BJ (cell line): ENCODE measurements at places on chromosomes 3 and 15.
A peak's percentile ranks its signal among the peaks of the same experiment; 100 is the strongest.

- no peak for DNase-seq
Observed at GRCh38 chr15:44163370-44163769, 31.7 kb downstream of the FRMD5 start.

DNA sequence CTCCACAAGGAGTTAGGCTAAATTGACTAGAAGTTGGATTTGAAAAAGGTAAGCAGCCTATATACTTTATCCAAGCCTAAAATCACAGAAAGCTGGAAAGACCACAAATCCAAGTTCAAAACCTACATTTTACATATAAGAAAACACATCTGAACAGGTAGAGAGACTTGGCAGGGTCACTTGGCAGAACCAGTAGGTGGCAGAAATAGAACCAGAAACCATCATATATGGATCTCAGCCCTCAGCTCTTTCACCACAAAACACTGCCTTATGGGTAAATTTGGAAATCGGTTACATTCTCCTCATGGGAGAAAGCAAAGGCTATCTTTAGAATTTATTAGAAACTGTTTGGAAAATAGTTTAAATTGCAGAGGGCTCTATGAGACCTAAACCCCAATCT lies 44.2 kb downstream of the MKRN2 start:
- no peak for DNase-seq

- DNase-seq: no peak
Observed at GRCh38 chr15:33581032-33581431, 270.3 kb downstream of the RYR3 start.

GRCh38 chr3:94611596-94611995 lies 548.7 kb downstream of the NSUN3 start:
- no peak for DNase-seq

GRCh38 chr3:47295322-47295721 lies 12.6 kb downstream of the KLHL18 start:
- no peak for DNase-seq

DNA sequence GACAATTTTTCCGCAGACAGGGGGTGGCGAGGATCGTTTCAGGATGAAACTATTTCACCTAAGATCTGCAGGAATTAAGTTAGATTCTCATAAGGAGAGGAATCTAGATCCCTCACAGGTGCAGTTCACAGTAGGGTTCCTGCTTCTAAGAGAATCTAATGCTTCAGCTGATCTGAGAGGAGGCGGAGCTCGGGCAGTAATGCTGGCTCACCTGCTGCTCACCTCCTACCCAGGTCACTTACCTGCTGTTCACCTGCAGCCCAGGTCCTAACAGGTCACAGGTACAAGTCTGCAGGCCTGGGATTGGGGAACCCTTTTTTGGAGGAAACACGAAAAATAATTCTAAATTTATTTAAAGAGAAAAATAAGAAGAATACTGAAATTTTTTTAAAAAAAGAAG lies 406.8 kb downstream of the MCTP2 start:
- DNase-seq: no peak

DNA sequence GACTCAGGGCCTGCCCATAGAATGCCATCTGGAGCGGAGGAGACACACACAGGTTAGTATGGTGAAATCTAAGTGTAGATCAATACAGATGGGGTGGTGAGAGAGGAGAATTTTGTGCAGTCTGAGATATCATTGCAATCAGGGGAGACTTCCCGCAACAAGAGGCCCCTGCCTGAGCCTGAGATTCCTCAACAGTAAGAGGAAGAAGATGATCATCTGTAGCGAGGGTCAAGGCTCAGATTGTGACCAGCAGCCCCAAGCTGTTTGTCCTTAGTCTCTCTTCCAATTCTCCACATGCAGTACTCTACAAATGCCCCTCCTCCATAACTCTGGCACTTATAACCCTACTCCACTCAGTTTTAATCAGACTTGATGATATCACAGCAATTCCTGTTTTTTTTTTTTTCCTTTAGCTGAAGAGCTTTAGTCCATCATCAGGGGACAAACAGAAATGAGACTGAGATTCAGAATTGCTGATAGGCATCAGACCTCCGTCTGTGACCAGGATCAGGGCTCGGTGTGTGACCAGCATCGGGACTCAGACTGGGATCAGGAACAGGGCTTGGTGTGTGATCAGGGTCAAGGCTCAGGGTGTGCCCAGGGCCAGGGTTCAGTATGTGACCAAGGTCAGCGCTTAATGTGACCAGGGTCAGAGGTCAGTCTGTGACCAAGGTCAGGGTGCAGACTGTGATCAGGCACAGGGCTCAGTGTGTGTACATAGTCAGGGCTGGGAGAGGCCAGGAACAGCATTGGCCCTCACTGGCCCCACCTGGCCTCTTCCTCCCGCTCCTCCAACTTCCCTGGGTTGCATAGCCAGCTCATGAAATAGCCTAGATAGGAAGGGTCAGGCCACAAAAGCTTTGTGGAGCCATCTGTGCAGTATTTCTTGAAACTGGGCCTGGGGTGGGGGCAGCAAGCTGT lies 14.1 kb downstream of the LOXL1 start:
- DNase-seq: no peak

- DNase-seq: no peak
Observed at GRCh38 chr15:40850576-40851112, 6.8 kb downstream of the SPINT1 start.

DNA sequence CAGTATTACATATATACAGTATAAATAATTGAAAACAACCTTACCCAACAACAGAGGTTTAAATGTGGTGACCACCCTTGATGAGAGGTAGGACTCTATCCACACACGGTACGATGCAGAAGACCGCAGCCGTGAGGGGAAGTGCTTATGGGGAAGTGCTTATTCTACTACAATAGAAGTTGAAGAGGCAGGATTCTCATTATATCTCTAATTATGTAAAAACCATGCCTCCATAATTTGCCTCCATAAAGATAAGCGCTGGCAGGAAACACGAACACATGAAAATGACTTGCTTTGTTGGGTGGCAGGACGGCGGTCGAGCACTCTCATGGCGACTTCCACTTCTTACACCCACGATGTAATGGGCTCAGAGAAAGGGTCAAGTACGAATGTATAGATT lies 7.2 kb upstream of the MUC13 start:
- no peak for DNase-seq

- no peak for DNase-seq
Observed at GRCh38 chr3:32347343-32348125, 44.1 kb upstream of the CMTM7 start.

DNA sequence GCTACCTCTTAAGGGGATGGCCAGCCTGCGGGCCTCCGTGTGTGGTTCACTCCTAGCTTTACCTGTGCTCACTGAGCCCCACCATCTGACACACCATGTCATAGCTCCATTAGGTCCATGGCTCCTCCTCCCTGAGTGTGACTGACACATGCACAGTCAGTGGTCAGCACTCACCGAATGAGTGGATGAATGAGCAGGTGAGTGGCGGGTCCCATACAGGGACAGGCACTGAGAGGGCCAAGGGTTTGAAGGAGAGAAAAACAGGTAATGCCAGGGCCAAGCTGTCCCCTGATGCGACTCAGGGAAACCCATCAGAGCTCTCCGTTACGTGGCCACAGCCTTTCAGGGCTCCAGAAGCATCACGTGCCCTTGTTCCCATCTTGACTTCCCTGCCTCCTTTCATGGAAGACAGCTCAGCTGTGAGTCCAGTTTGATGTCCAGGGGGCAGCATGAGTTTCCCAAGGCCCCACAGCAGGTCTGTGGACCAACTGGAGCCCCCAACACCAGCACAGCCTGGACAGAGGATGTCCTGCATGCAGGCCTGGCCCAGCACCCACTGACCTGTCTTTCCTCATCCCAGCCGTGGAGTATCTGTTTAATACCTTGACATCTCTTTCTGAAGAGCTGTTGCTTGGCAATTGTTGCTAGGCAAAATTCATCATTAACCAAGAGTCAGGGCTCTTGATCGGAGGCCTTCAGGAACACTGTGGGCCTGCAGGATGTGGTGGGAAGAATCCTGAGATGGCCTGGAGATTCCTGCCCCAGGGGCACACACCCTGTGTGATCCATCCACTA lies 84.4 kb downstream of the PLXNA1 start:
- DNase-seq: no peak

DNA sequence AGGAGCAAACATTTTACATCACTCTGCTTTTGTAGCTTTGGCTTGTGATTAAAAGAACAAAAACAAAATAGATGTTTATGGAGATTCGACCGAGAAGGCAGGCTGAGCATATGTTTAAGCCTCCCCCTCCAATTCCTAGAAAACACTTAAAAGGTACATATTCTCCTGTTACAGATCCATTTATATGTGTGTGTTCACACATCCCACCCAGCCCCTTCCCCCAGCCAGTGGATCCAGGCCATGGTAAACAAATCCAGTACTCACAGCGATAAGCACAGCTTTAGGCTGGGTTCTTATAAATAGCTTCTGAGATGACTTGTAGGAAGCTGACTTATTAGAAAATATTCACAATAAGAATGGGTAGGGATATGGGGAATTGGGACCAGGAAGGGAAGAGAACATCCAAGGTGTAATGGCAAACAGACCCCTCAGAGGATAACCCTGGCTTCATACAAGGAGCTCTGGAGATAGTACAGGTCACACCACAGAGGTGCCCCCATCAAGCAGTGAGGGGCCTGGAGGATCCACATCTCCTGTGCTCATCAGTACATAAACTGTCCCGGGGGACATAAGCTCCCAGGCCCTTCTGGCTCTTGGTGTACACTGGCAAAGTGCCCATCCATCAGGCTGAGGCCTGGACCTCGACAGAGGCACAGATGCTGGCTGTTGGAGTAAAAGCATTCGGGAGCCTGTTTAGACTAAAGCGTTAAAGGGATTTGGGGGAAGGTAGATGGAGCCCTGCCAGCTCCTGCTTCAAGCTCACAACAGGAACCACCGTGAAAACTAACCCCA lies 70.0 kb upstream of the UBE2E1 start:
- no peak for DNase-seq

- no peak for DNase-seq
Observed at GRCh38 chr3:65448120-65448519, 590.6 kb downstream of the MAGI1 start.

GRCh38 chr15:58159827-58160386 lies 21.7 kb downstream of the AQP9 start:
- no peak for DNase-seq

DNA sequence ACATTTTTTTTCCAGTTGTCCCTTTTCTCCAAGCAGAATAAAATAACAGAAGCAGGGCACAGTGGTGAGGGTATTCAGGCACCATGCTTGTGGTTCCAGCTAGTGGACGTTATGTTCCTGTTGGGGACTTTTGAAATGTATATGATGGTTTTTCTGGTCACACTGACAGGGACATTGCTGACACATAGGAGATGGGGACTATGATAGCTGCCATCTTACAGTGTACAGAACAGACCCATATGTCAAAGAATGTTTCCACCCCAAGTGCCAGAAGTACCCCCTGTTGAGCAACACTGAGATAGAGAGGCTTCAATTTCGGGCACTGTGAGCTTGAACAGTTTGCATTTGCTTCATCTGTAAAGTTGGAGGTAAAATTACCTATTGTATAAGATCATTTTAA lies 38.6 kb downstream of the MCTP2 start:
- no peak for DNase-seq

DNA sequence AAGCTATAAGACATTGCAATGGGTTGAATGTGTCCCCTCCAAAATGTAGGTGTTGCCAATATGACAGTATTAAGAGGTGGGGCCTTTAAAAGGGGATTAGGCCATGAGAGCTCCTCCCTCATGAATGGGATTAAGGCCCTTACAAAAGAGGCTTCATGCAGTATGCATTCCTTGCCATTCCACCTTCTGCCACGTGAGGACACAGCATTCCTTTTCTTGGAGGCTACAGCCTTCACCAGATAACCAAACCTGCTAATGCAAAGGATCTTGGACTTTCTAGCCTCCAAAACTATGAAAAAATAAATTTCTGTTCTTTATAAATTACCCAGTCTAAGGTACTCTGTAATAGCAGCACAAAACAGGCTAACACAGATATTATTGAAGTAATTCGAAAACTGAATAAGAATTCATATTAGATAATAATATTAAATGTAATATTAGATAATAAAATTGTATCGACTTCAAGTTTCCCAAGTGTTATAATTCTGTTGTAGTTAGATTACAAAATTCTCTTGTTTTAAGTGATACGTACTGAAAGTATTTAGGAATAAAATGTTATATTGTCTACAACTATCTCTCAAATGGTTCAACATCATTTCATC lies 29.4 kb upstream of the ATP8B4 start:
- no peak for DNase-seq

DNA sequence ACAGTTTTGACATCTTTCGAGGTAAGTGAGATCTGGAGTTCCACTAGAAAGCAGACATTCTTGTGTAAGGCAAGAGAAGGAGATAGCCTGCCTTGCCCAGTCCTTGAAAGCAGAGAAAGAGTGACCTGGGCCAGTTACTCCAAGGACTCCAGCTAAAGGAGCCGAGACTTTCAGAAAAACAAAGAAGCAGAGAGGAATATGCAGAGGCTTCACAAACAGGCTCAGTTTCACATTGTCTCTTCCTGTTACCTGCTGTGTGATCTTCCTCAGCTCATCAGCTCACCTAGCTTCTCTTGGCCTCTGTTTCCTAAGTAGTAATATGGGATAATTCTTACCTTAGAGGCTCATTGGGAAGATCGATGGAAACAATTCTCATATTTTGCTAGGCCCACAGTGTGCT lies 81.0 kb downstream of the CDC25A start:
- DNase-seq: no peak

- DNase-seq: no peak
Observed at GRCh38 chr3:102441832-102442231, 7.0 kb downstream of the ZPLD1 start.

- no peak for DNase-seq
Observed at GRCh38 chr3:12458901-12459300, 25.4 kb upstream of the TSEN2 start.

DNA sequence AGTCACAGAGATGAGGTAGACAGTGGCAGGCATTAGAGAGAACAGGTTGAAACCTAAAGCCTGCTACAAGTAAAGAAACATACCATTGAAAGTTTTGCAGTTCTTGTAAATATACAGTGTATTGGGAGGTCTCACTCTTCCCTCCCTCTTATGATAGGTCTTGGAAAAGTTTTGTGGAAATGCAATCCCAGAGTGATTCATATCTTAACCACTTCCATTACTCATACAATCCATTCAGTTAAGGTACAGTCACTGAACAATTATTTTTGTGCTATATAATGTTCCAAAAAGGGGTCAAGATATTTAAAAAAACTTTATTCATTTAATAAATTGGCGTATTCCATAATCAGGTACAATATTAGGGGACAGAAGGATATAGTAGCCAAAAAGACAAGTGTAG lies 737.7 kb upstream of the ALCAM start:
- peak; percentile 30 for DNase-seq

DNA sequence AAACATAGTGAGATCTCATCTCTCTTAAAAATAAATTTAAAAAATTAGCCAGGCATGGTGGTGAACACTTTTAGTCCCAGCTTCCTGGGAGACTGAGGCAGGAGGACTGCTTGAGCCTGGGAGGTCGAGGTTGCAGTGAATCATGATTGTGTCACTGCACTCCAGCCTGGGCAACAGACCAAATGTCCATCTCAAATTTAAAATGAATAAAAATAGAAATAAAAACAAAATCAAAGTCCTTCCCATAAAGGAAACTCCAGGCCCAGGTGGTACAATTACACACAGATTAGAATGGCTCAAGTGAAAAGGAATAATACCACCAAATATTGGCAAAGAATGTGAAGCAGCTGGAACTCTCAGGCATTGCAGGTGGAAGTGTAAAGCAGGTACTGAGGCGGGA lies 19.3 kb upstream of the ATP10A start:
- no peak for DNase-seq
